BJ (cell line): ENCODE measurements at places on chromosomes 13 and 19.

DNA sequence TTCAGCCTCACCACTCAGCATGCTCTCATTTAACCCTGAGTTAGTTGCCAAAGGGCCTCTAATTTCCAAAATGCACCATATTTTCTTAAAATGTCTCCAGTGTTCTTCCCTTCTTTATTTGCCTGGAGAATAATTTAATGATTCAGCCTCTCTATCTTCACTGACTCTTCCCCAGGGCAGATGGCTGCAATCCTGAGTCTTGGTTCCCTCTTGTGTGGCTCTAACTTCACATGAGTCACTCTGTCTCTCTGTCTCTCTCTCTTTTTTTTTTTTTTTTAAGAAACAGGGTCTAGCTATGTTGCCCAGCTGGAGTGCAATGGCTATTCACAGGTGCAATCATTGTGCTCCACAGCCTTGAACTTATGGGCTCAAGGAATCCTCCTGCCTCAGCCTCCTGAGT lies 251.4 kb downstream of the VWA8 start:
- DNase-seq: no peak

DNA sequence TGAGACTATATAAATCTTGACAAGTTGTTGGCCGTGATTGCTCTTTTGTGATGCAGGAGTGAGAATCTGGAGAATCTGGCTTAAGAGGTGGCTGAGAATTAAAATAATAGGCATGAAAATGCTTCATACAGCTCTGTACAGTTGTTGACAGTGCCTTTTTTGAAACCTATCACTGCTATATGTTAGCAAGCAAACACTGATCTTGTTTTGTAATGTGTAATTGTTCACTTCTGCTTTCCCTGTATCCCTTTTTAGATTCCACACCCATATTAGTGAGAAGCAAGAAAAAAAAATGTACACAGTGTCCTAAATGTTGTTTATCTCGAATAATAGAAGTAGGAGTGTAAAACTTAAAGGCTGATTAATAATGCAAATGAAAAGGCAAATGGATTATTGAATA lies 31.1 kb downstream of the ITM2B start:
- DNase-seq: no peak

GRCh38 chr13:41502673-41503072 lies 45.3 kb downstream of the RGCC start:
- no peak for DNase-seq

DNA sequence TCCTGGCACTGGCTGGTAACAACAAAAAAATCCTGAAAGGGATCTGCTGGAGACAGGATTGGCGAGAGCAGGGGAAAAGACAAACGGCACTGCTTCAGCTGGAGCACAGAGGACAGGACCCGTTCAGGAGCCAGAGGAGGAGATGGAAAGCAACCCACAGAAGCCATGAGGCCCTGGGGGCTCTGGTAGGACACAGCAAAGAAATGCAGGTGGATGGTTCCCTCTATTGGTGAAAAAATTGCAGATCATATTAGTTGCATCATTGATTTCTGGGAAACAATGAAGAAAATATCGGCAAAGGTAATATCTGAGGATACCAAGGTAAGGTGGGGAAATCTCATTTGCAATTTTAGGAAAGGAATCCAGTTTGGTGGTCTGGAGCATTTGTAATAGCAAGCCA lies 25.7 kb upstream of the TPP2 start:
- no peak for DNase-seq

DNA sequence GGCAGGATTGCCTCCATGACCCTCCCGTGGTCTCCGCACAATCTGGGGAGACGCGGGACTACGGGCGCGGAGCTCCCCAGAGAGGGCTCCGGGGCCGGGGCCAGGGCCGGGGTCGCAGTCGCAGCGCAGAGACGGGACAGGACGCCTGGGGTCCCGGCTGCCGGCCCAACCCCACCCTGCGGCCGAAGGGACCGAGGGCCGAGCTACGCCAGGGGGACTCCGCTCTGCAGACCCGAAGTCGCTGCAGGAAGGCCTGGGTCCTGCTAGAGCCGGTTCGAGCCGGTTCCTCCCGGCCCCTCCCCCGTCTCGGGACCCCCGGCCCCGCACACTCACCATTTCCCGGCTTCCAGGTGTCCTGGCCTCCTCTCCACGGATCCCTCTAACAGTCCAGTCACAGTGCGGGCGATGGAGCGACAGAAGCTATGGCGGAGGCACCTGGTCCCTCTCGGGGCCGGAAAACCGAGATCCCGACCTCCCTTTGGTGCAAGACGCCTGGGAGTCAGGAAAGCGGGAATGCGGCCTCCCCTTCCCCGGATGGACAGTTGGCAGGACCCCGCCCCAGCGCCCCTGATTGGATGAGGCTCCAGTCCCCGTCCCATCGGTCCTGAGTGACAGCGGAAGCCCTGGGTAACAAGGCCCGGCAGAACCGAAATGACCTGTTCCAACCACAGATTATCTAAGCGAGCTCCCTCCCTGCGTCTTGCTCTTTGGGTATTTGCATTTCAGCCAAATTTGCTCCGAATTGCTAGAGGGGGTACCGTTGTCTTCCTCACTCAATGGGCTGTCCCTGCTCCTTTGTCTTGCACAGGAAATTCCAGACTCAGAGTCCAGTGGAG lies at the start of gene ZNF625:
Gene ZNF625, minus strand, starts transcription at position 512 of the 836 bp plus-strand sequence. Its CDS starts 176 bp downstream, at position 336.
- DNase-seq: peak; percentile 51
